ENCODE measurements at places on chromosomes 11 and 22. TPM values are rescaled to one million over a fixed set of nuclear protein-coding genes. Genes with fewer than 3 reads are reported as not detected.

GRCh38 chr22:17820879-17821439, 46.7 kb upstream of the BID start:
- no peak overlapping the region for H3K4me3 ChIP-seq
- no peaks in the 10 kb centered on the region for H3K36me3 ChIP-seq
- DNase-seq: no peak

BACE1 gene
- total RNA-seq: 0.25 TPM

DNA sequence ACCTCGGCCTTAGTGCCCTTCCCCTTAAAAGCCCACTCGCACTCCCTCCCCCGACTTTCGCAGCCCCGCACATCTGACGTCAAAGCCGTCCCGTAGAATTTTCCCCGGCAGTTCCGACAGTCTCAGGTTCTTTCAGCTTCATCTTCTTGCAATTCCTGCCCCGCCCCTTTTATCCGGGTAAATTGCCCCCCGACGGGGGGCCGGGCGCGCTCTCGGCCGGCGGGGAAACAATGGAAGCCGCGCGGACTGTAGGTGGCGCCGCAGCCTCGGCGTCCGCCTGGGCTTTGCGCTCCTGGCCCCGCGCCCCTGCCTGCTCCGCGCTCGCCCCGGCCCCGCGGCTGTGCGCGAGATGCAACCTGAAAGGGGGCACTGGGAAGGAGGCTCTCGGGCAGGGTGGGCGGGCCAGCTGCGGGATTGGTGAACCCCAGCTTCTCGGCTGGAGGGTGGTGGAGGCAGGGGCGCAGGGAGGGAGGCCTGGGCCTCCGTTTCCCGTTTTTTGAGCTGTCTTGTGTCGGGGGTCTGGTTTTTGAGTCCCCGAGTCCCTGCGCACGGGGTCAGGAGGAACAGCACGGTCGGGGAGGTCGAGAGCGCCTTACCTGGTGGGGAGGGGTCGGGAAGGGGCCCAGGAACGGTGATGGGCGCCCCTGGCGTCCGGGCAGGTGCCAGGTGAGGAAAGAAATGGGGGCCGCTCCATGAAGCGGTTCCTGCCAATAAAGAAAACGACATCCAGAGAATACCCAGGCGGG, 859 bp upstream of the FGF19 start:
- H3K27ac ChIP-seq: no peak overlapping the region
- no peak overlapping the region for H3K4me3 ChIP-seq
- DNase-seq: no peak
- peaks cover 56% of the 10 kb centered on the region for H3K27me3 ChIP-seq

GRCh38 chr11:96474263-96474662, 84.5 kb downstream of the JRKL start:
- H3K27ac ChIP-seq: no peak overlapping the region
- no peaks in the 10 kb centered on the region for H3K27me3 ChIP-seq
- no peak for DNase-seq

GLB1L2 gene
- total RNA-seq: 2.4 TPM

DNA sequence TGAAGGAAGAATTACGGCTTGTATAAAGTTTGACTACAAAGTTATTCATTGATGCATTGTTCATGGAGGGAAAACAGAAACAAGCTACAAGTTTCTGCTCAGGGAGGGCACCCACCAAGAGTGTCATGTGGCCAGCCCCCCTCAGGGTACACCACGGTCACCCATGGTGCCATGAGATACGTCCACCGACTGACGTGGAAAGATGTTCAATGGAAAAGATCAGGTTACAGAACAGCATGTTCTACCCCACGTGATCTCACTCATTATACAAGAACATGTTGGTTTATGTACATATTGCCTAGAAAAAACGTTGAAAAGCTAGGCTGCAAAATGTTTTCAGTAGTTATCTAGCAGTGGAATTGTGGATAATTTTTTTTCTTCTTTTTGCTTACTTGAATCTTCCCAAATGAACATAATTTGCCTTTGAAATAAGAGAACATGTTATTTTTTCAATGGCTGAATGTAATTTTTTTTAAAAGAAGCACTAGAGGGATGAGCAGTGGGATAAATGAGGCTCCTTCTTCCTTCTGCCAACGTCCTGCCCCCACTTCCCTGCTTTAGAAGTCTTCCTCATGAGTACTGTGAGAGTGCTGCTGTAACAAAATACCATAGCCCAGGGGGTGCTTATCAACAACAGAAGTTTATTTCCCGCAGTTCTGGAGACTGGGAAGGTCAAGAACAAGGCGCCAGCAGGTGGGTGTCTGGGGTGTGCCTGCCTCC, 22.5 kb downstream of the RCN1 start:
- H3K4me3 ChIP-seq: no peak overlapping the region
- no peaks in the 10 kb centered on the region for H3K36me3 ChIP-seq
- no peak overlapping the region for H3K27ac ChIP-seq
- no peak for DNase-seq
- no peaks in the 10 kb centered on the region for H3K4me1 ChIP-seq

- DNase-seq: no peak
- no peak overlapping the region for H3K4me3 ChIP-seq
- H3K27ac ChIP-seq: no peak overlapping the region
Observed at GRCh38 chr11:122578171-122578825, 77.2 kb upstream of the UBASH3B start.
